Kasumi-1 (cell line): ENCODE measurements at places on chromosomes 4 and X.

- peak; percentile 73 for DNase-seq
Observed at GRCh38 chr4:18075823-18076433, 54.4 kb upstream of the LCORL start.

DNA sequence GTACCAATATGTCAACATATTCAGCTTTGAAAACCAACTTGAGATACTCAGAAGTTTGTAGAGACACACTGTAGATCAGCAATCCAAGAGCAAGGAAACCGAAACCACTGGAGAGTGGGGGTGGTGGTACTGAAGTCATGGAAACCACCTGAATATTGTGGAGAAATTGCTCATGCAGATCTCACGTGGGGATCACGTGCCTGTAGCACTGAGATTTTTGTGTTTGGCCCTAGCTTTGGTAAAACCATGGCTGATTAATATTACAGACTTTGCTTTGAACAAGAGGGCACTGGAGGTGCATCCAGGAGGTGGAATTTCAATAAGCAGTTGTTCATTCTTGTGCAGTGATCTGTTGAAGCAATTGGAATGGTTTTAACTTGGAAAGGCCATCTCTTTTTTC, 47.2 kb downstream of the GBA3 start:
- no peak for DNase-seq

- no peak for DNase-seq
Observed at GRCh38 chrX:24553011-24553410, 87.9 kb downstream of the PDK3 start.

DNA sequence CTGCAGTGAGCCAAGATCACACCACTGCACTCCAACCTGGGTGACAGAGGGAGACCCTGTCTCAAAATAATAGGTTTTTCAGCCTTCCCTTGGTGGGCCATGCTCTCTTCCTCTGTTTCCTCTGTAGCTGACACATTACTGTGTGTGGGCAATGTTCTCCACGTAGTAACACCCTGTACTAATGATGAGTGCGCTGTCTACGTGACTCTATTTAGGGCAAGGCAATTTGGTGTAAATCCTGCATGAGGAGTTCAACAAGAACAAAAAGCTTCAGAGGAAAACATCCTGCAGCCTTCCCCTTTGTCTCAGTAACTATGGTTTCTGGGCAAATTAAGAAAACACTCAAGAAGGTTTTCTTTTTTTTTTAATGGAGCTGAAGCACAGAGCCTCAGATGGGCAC, 24.4 kb upstream of the JAKMIP1 start:
- DNase-seq, result no peak

- no peak for DNase-seq
Observed at GRCh38 chr4:181821039-181822004, 421.9 kb upstream of the TENM3 start.

- no peak for DNase-seq
Observed at GRCh38 chr4:6050551-6050950, 32.3 kb upstream of the C4orf50 start.

- peak; percentile 76 for DNase-seq
Observed at GRCh38 chrX:108439426-108439942, at the start of gene COL4A5. COL4A5 (plus strand) TSS chrX:108439838; CDS start chrX:108440126, 288 bp downstream.

- peak; percentile 60 for DNase-seq
Observed at GRCh38 chr4:1910643-1911042, 39.5 kb downstream of the NSD2 start.

GRCh38 chr4:147581606-147582350, 35.4 kb upstream of the TMEM184C start:
- DNase-seq, result no peak

DNA sequence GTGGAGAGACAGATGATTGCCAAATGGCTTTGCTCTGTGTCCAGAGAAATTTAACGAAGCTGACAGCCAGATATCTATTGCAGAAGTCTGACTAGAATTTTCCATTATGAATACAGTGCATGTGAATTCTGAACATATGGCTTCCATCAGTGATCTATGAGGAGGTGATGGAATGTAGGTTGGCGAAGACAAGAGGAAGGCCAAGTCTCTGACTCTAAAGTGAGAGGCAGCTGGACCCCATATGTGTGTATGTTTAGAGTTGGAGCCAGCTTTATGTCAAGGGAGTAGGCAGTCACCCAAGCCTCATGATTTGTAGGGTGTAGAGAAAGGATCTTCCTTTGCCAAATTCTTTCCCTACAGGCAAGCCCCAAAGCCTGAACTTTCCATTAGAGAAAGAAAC, 76.2 kb upstream of the TEX13D start:
- DNase-seq, result no peak

GRCh38 chr4:153156263-153156662, 48.0 kb upstream of the TRIM2 start:
- DNase-seq, result peak; percentile 86

GRCh38 chr4:137422666-137423065, 109.6 kb downstream of the PCDH18 start:
- no peak for DNase-seq

- no peak for DNase-seq
Observed at GRCh38 chr4:48947731-48948130, 38.3 kb upstream of the CWH43 start.

DNA sequence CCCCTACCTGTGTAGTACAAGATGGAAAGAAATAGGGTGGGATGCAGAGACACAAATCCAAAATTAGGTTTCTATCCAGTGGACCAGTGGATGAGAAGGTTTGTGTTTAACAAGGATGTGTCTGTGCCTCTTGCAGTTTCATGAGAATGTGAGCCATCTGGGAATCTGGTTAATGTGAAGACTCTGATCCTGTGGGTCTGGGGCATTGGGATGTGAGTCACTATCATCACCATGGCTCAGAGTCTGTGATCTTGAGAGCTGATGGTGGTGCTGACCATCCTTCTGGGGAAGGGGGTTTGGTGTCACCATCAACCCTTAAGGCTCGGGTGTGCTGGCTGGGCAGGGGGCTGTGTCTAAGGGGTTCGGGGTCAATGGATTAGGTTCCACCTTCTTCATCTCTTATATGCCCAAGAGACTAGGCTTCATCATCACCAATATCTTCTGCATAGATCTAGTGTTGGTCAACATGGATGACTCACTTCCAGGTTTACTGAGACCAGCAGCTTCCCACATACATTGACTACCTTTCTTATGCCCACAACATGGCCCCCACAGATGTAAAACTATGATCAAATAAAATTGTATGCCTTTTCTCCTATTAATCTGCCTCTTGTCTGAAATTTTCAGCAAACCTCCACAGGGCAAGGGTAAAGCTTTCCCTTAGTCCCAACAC, 65.7 kb upstream of the MID1 start:
- DNase-seq, result no peak
